ENCODE measurements at places on chromosomes 7 and 10. TPM values are rescaled to one million over a fixed set of nuclear protein-coding genes. Genes with fewer than 3 reads are reported as not detected.

TCF7L2 gene
- polyA plus RNA-seq: 1.8 TPM

ZNF239 gene
- polyA plus RNA-seq: 0.90 TPM

MOSPD3 gene
- polyA plus RNA-seq: 29.7 TPM

GRID2IP gene
- polyA plus RNA-seq: not detected

KLLN gene
- polyA plus RNA-seq: 0.39 TPM

FAM13C gene
- polyA plus RNA-seq: not detected

PALD1 gene
- not detected for polyA plus RNA-seq

SLC16A12 gene
- polyA plus RNA-seq: not detected

ANKRD1 gene
- not detected for polyA plus RNA-seq

GNAT3 gene
- not detected for polyA plus RNA-seq

DPP6 gene
- not detected for polyA plus RNA-seq

RPEL1 gene
- polyA plus RNA-seq: not detected

HOXA6 gene
- polyA plus RNA-seq: not detected

NACAD gene
- polyA plus RNA-seq: 0.31 TPM

- DNase-seq: no peak
These were observed 29.6 kb upstream of the DKK1 start for GRCh38 chr10:52284416-52285013.

GRCh38 chr10:71408436-71409225, 11.9 kb downstream of the CDH23 start:
- DNase-seq: no peak

- no peak for DNase-seq
These were observed 131.7 kb upstream of the CHST15 start for GRCh38 chr10:124225029-124225466.

- no peak for DNase-seq
These were observed 363.2 kb downstream of the PRPF18 start for GRCh38 chr10:13949844-13950542.

- DNase-seq: no peak
These were observed 5.0 kb downstream of the GSDME start for GRCh38 chr7:24752073-24752800.

GRCh38 chr7:27547401-27547800, 115.3 kb downstream of the HIBADH start:
- DNase-seq: no peak

- DNase-seq: no peak
These were observed 53.4 kb downstream of the COL17A1 start for GRCh38 chr10:104032144-104032775.

- no peak for DNase-seq
These were observed 545.0 kb downstream of the NRG3 start for GRCh38 chr10:82420001-82420400.

DNA sequence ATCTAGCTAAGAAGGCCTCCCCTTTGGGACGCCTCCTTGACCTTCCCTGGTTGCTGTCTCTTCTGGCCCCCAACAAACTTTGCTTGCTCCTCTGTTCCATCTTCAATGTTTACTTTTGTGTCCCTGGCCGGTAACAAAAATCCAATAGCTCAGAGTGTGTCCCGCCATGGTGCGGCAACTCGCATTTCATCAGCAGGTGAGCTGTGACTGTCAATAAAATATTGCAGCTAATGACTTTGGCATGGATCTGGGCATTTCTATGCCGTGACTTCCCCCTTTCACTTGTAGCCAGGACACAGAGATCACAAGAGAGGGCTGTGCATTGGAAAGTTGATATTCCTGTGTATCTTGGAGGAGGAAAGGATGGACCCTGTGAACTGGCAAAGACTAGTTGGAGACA, 317.6 kb downstream of the RPS24 start:
- no peak for DNase-seq

DNA sequence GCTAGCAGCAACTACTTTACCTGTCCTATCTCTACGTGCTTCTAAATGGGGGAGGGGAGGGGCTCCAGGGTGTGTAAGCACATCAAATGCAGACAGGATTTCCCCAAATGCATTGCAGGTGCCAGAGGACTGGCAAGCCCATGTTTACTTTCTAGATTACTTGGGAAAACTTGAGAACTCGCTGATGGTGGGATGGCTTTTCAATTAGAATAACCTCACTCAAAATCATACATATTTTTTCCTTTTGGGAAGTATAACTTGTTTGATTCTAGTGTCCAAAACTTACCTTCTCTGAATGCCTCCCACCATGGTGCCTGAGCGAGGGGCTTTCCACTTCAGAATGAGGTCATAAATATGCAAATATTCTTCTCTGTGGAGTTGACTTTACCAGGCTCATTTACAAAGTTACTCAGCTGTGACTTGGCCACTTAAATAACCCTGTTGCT, 191.3 kb upstream of the RHOBTB1 start:
- DNase-seq: no peak

DNA sequence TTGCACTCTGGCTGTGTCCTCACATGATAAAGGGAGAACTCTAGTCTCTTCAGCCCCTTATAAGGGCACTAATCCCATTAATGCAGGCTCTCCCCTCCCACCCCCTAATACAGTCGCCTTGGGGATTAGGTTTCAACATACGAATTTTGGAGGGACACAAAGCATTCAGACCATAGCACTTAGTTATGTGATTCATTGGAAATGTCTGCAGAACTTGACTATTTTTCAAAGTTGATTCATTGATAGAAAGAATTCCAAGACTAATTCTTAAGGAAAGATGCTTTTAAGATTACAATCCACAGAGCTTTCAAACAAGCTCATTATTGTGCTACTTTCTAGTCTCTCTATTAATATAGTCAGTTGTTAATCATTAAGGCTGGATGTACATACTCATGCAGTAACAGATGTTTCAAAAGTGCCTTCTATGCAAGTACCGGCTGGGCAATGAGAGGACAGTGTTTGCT, 85.3 kb upstream of the RPA3 start:
- no peak for DNase-seq

DNA sequence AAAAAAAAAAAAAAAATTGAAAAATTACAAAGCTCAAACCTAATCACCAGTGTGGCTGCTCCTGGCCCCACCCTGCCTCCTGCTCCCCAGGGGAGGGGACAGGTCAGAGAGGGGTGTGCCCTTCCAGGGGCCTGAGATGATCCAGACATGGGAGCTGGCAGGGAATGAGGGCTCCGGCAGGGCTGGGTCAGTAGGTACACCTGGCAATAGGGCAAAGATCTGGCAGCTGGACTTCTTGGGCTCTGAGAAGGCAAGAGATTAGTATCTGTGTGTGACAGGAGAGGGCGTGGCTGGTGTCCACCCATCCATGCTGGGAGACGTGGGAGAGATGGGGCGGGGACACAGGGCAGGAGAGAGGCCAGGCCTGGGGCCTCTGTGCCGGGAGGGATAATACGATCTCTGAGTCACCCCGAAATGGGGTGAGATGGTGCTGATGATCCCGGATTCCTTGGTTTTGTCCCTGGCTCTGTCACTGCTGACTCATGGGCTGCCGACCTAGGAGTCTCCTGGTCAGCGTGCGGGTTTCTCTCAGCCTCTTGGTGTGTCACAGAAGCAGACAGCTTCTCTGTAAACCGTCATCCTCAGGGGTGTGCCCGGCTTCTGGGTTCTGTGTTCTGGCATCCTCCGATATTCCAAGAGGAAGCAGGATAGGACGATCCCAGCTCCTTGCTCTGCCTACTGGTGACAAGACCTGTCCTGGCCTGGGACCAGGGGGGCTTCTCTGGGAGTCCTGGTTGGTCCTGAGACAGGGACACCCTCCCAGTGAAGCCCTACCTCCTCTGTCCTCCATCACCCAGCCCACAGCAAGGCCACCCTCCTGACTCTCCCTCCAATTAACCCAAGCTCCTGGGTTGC, 8.2 kb upstream of the CLDN4 start:
- DNase-seq: no peak

- no peak for DNase-seq
These were observed 9.8 kb upstream of the MAPK8 start for GRCh38 chr10:48296576-48297098.

- no peak for DNase-seq
These were observed 69.0 kb downstream of the PRSS58 start for GRCh38 chr7:142188846-142189245.

DNA sequence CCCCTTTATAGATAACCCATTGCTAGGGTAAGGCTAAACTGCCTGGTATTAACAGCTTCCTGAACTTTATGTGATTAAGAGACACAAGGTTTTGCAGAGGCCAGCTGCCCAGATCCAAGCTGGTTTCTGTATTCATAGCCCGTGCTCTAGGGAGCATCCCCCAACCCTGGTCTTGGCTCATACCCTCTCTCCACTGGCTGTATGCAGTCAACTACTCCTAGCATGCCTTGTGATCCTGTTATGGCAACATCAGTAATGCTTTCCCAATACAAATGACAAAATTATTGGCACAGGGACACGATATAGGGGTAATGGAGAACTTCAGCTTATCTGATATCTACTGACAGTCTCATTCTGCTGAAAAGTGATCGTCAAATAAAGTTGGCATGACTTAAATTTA, 202.8 kb upstream of the MKLN1 start:
- DNase-seq: no peak

- DNase-seq: no peak
These were observed 154.7 kb downstream of the NEURL1 start for GRCh38 chr10:103648251-103648635.

DNA sequence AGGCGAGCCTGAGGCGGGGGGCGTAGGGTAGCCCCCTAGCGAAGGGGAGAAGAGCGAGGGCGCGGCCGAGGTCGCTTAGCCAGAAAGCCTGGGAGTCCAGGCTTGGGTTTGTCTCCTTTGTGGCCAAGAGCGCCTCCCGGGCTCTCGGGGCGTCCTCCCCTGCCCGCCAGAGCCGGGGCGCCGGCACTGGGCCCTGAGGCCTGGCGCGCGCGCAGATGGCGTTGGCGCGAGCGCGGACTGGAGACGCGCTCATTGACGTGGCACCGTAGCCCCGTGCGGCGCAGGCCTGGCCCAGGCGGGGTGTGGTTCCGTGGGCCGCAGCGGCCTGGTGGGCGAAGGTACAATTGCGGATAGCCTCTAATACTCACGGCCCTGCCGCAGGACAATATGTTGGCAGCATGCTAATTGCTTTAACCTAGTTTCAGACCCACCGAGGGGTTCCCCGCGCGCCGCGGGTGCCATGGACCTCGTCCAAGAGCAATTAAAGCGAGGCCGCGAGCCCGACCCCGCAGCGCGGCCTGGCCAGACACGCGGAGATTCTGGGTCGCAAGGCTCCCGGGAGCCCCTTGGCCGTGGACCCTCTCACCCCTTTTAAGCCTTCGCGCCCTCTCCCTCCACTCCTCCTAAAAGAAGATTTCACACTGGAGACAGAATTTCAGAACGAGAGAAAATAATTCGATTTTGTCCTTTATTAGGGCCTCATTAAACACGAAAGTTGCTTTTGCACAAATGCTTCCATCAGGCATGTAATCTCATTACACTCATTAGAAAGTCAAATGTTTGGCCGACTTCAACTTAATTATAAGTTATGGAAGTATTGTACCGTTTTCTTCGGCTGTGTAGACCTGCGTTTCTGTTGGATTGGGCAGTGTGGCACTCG, 3.1 kb downstream of the PTF1A start:
- no peak for DNase-seq

DNA sequence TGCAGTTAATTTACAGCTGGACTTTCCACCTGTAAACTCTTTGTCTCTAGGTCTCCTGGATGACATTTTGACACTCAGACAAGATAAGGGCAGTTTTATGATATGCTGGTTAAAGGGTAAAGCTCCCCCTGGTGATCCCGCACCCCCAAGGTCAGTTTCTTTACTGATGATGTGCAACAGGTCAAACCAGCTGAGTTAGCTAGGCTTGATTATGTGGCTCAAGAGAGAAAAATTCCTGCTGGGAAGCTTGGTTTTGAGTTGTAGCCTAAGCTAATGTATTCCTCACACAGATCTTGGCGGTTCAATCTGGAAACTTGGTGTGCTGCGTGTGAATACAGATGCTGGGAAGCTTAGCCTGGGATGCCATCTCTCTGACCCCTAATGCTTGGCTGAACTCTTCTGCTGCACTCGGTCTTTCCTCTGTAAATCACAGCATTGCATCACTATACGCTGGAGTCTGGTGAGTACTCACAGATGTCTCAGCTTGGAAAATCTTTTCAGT, 11.4 kb upstream of the AKR1D1 start:
- DNase-seq: no peak

DNA sequence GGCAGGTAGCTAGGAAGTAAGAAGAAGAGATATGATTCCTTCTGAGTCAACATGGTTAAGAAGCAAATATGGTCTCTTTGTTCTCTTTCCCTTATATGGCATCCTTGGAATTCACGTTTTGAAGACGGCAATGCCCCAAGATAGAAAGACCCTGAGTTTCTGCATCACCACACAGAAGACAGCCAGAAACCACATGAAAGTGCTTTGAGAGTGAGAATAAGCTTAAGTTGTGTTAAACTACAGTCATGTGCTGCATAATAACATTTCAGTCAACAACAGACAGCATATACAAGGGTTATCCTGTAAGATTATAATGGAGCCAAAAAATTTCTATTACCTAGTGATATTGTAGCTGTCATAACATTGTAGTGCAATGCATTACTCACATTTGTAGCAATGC, 89.9 kb upstream of the STEAP1 start:
- DNase-seq: no peak

- DNase-seq: no peak
These were observed 212.1 kb downstream of the VTI1A start for GRCh38 chr10:112658900-112659638.

DNA sequence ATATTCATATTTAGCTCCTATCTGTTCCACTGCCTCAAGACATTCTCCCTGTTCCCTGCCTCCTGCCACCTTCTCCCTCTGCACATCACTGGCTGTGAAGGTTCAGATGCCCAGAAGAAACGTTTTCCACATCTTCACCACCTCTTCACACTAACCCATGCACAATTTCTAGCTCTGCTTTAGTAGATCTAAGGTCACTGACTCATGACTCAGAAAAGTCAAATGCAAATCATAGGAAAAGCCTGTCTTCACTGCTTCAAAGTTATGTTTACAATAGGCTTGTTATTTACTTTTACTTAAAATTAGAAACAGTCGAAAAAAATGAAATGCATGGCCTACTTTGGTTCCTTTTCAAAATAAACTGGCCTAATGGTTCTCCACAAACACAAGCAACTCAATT, 2.5 kb downstream of the SCRN1 start:
- DNase-seq: no peak

- no peak for DNase-seq
These were observed 128.8 kb upstream of the GPR26 start for GRCh38 chr10:123537188-123537961.

DNA sequence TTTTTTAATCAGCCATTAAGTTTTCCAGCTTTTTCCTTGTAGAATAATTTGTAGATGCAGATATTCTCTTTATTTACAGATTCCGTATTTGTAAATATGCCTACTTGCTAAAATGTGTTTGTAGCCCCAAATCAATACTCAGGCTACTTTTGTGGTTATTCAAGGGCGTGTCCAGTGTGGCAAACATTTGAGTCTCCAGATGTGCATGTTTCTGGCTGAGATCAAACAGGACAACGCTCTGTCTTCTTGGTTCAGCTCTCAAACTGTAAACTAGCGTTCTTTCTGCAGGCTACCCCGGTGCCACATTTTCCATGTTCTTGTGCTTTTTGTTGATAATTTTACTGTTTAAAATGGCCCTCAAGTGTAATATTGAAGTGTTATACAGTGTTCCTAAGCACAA, 16.2 kb upstream of the OR2A5 start:
- no peak for DNase-seq

- DNase-seq: no peak
These were observed 128.6 kb downstream of the RNF216 start for GRCh38 chr7:5652829-5653228.

All from CD8-positive, alpha-beta memory T cell (primary cell).